ENCODE measurements at places on chromosomes 3 and 15.

GRCh38 chr3:63860776-63861175 lies 2.8 kb downstream of the THOC7 start:
- no peak for DNase-seq

GRCh38 chr3:72189339-72189738 lies 404.4 kb upstream of the PROK2 start:
- DNase-seq = no peak

GRCh38 chr3:192024751-192025150 lies 563.8 kb downstream of the PYDC2 start:
- DNase-seq = no peak

DNA sequence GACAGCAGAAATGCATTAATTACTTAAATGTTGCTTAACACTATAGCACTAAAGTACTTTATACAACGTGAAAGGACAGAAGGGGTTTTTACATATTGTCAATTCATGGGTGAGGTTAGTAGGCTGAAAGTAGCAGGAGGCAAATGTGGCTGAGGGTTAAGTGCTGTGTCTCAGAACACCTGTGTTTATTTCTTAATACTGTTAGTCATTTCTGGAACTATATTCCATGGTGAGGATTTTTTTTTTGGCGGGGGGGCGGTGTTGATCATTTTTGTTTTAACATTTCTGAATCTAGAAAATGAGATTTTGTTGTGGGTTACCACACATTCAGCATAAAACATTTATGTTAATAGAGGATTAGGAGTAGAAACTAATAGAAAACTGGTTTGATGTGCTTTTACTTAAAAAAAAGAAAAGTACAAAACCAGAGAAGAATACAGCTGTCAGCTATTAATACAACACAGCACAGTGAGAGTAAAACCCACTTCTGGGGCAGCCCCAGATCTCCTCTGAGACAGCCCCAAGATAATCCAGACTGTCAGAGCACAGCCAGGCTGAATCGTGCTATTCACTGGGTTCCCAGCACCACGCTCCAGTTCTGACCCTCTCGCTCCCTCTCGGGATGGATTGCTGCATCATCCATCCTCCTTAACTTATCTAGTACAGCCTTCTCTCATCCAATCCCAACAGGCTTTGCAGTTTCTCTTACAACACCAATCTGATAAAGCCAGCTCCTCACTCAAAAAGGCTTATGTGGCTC lies 307.7 kb downstream of the TUSC7 start:
- no peak for DNase-seq

- DNase-seq = no peak
Measured at GRCh38 chr3:129616291-129616690, 9.8 kb upstream of the PLXND1 start.

- no peak for DNase-seq
Measured at GRCh38 chr15:62588938-62589670, 424.0 kb upstream of the C2CD4B start.

DNA sequence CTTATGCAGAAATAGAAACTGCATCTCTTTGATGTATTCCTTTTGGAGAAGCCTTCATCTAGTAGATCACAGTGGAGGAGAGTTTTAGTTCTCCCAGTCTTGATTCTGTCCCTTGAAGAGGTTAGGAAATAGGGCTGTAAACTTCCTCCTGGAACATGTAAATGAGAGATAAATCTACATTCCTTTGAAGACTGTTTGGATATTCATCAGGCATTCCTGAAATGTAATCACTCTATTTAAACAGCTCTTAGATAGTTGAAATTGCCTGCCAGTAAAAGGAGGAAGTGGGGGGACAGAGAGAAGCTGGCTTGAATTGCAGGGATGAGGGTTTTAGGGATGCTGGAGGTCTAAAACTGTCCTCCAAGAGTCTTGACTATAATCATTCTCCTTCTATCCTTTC lies 254.3 kb upstream of the LRRC3B start:
- DNase-seq = no peak
